ENCODE measurements at places on chromosomes 7 and 10.

- DNase-seq, result no peak
Observed at GRCh38 chr7:13981070-13981469, 8.4 kb downstream of the ETV1 start.

DNA sequence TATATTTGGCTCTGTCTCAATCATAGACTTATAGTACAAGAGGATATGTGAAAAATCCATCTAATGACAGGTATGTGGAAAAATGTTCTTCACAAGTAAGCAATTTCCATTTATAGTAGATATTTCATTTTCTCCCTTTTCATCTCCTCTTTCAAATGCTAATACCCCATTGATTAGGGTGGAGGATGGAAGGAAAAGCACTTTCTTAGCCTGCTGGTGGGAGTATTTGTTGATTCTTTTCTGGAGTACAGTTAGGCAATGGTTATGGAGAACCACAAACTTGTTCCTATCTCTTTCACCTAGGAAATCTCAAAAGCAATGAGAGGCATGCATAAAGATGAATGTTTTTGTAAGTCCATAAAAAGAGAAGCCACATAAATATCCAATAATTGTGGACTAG is 108.0 kb upstream of the CREB5 start:
- no peak for DNase-seq

DNA sequence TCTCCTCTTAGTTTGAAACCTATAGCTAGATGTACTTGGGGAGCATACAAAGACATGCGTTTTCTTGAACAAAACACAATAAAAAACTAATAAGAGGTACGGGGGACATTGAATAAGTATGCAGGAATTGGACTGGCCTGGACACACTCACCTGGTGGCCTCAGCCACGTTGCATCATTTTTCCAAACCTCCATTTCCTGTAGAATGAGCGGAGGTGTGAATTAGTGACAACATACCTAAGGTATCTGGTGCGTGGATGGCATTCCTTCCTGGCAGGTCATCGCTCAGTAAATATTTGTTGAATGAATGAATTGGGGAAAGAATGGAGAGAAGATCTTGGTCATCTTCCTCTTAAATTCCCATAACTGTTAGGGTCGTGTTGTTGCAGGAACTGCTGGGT is 103.2 kb upstream of the CTBP2 start:
- no peak for DNase-seq

DNA sequence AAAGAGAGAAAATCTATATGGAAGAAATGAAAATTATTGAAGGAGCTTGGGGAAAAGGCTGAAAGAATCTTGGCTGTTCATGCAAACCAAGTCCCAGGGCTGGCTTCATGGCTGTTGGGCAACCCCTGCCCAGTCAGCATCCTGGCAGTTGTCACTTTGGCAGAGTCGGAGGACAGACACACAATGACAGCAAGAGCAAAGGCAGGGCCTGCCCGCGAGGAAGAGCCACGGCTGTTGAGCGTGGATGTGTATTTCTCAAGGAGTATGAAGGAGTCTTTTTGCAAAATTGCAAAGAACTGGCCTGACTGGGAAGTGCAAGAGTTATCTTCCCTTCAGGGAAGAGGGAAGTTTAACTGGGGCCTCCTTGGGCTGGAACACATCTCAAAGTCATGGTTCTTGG is 11.7 kb downstream of the PTPRE start:
- no peak for DNase-seq

GRCh38 chr10:121526801-121527221 is 71.4 kb downstream of the FGFR2 start:
- DNase-seq, result no peak

- no peak for DNase-seq
Observed at GRCh38 chr10:67115972-67116371, 190.1 kb downstream of the LRRTM3 start.

GRCh38 chr7:47715631-47716068 is 133.7 kb upstream of the TNS3 start:
- DNase-seq, result no peak

GRCh38 chr10:103291588-103291987 is 14.7 kb downstream of the INA start:
- DNase-seq, result no peak

DNA sequence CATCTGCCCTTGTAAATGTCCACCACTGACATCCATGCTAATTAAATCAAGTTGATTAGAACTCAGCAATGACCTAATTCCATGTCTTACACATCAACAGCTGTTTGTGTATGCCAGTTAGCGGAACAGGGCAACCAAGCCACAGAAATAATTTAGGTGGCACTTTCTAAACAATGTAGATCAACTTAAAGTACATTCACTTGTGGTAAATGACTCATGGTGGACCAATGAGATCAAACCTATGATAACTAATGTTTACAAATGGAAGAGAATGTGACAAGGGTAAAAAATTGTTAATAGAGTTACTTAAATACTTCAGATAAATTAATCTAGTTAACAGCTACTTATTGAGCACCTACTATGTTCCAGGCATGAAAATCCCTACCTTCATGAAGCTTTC is 63.1 kb upstream of the ICA1 start:
- no peak for DNase-seq

DNA sequence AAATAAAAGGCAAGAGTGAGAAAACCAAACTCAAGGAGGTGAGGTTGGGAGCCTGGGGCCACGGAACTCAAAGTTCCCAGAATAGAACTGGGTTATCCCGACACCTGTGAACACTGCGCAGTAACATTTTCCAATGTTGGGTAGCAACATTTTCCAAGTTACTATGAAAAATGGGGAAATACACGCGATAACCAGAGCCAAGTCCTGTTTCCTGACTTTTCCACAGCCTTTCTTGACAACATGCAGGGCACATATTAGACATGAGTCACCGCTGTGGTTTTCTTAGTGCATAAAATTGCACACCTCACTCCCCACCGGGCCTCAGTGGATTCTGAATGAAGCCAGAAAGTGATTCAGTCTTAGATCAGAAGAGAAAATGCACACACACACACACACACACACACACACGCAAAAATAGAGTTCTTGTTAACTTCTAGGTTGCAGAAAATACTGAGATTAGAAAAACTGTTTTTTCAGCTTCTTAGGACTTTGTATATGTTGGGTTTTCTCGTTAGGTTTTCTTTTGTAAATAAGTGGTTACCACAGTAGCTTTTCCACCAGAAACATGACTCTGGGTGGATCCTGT is 70.0 kb downstream of the CAMK1D start:
- DNase-seq, result no peak

GRCh38 chr10:118918116-118918515 is 111.4 kb upstream of the NANOS1 start:
- no peak for DNase-seq

GRCh38 chr7:112723416-112723815 is 66.8 kb downstream of the TMEM168 start:
- DNase-seq, result no peak

- DNase-seq, result no peak
Observed at GRCh38 chr10:18687195-18687594, 28.0 kb downstream of the ARL5B start.

- DNase-seq, result no peak
Observed at GRCh38 chr7:64884913-64885370, 18.1 kb upstream of the ZNF273 start.

- DNase-seq, result no peak
Observed at GRCh38 chr7:81457852-81458522, 311.9 kb downstream of the HGF start.

DNA sequence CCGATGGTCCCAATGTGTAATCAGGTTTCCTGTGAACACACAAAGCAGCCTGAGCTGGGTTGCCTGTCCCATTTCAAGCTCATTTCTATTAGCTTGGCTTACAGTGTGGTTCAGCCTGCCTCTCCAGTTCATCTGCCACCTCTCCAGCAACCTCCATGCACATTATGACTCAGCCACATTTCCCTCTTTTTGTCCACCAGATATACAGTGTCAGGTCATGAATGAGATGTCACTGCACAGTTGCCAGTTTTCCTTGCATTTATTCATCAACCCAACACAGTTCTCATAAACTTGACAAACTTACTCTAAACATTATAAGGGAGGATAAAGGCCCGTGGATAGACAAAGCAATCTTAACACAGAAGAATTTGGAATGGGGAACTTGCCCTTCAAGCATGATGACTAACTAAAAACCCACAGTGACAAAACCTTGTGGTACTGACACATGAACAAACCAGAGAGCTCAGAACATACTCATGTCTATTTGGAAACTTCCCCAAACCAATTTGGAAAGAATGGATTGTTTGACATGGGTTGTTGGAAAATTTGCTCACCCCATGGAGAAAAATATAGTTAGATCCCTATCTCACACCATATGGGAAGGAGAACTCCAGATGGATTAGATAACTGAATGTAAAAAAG is 2.5 kb upstream of the CFAP58 start:
- DNase-seq, result no peak

DNA sequence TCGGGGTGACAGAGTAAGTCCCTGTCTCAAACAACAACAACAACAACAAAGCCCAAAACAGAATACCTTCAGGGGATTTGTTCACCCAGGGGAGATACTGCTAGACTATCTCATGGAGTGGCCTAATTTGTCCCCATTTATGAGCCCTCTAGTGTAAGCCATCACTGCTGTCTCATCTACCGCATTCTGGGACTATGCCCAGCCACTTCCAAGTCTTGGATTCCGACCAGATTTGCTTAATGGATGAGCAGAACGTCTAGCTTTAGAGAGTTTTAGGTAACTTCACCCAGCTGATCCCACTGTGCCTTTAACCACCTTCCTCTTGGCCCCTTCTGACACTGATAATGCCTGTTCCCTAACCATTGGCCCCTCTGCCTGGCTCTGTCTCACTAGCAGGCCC is 47.1 kb downstream of the PAPSS2 start:
- no peak for DNase-seq

- no peak for DNase-seq
Observed at GRCh38 chr7:105354383-105354782, 34.3 kb downstream of the SRPK2 start.

DNA sequence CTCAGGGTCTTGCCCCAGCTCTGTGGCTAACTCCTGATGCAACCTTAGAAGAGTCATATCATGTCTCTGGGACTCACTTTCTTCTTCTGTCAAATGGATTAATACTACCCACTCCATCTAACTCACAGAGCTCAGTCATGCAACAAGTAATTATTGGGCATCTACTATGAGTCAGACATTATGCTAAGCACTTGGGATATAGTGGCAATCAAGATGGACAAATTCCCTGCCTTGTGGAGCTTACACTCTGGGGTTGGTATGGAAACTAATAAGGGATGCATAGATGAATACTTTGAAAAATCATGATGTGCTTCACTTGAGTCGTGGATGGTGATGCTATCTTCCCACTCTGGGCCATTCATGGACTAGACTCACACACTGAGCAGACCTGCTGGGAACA is 88.9 kb downstream of the KCNMA1 start:
- DNase-seq, result no peak

DNA sequence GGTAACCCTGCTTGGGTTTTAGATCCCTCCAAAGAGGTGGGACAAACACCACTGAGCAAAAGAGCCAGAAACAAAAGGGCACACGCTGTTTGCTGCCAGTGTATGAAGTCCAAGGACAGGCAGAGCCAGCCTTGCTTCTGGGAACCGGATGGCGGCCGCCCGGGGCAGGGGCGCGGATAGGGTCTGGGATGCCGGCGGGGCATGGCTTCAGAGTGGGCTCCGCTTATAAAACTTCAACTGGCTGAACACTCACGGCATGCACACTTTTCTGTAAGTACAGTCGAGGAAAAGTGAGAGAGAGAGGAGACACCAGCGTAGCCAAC is 62.6 kb downstream of the ASB13 start:
- no peak for DNase-seq

DNA sequence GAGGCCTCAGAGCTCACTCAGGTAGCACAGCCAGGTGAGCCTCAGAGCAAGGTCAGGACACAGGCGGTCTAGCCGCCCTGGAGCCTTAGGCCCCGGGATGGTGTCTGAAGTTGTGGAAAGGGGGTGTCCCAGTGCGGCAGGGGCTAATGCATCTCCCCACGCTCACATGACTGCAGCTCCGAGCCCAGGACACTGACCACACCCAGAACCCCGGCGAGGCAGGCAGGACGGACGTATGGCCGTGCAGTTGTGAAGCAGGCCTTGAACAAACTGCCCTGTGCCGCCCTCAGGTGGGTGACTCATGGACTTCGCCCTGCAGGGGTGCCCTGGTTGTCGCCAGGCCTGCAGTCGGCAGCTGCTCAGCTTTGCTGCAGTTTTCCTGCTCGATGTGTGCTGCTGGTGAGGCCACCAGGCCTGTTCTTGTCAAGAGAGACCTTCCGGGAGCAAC is 5.0 kb upstream of the PRKAR1B start:
- no peak for DNase-seq

DNA sequence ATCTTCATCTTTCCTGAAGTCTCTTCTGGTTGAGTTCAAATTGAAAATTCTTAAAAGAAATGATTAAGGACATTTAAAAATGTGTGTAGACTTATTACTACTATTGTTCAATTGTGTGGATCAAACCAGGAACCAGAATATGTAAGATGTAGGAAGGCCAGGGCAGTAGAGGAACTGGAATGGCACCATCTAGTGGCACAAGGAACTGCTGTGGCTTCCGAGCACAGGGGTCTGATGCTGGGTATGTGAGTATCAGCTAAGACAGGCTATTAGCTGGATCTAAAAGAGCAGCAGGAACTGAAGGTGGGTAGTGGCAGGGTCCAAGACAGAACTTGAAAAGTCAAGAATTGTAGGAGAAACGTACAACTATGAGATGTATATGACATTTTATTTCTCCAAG is 247.3 kb downstream of the SEMA3A start:
- DNase-seq, result peak; percentile 25

- no peak for DNase-seq
Observed at GRCh38 chr10:80163741-80164341, 31.3 kb downstream of the PLAC9 start.

DNA sequence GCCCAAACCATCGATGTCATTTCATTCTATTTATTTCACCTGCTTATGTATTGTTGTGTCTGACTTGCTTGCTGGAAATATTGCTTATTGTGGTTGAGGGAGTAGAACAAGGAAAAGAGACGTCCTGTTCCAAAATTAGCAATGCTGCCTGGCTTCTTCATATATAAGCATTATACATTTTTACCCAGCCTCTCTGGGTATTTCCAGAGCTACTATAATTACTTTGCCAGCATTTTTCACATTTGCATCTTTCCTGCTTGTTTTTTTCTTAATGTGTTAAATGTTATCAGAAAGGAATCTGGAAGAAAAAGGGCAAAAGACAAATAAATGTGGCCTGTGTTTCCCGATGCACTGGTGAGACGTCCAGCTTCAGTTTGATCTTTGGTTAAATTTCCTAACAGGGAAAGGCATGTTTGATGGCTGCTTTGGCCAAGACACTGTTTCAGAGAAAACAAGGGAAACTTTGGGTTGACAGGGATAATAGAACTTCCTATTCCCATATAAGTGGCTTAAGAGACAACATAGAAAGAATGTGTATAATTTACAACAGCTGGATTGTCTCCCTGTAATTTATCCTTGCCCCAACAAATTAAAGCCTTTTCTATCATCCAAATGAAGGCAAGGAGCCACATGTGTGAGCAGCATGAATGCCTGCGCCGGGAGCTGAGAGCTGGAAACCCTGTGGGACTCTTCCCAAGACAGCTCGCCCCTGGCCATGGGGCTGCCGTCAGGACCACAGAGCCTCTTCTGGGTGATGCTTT is 671.1 kb upstream of the CELF2 start:
- DNase-seq, result no peak
